ENCODE measurements at places on chromosomes 16 and 17. TPM values are rescaled to one million over a fixed set of nuclear protein-coding genes. Genes with fewer than 3 reads are reported as not detected.
A peak's percentile ranks its signal among the peaks of the same experiment; 100 is the strongest.

GRCh38 chr17:81580481-81580880 is 28.3 kb upstream of the FAAP100 start:
- H3K4me1 ChIP-seq, result peaks cover 5% of the 10 kb centered on the region
- peaks cover 58% of the 10 kb centered on the region for H3K36me3 ChIP-seq
- H3K27me3 ChIP-seq, result no peaks in the 10 kb centered on the region
- no peak overlapping the region for H3K4me3 ChIP-seq

- no peaks in the 10 kb centered on the region for H3K36me3 ChIP-seq
- H3K4me3 ChIP-seq, result no peak overlapping the region
- H3K27me3 ChIP-seq, result no peaks in the 10 kb centered on the region
- peaks cover 18% of the 10 kb centered on the region for H3K4me1 ChIP-seq
- no peak for DNase-seq
Measured at GRCh38 chr16:87320510-87321227, 3.5 kb upstream of the C16orf95 start.

GRCh38 chr16:2236337-2237101 is at the start of gene DNASE1L2:
Gene DNASE1L2 (plus strand): TSS chr16:2236444. CDS start chr16:2236817, 373 bp downstream.
- no peak for DNase-seq
- no peak within 1 kb of the TSS for H3K27ac ChIP-seq
- H3K4me1 ChIP-seq, result peaks cover 21% of the 10 kb centered on the region
- H3K4me3 ChIP-seq, result peak within 1 kb of the TSS; percentile 7

- H3K36me3 ChIP-seq, result no peaks in the 10 kb centered on the region
- no peak overlapping the region for H3K4me3 ChIP-seq
- H3K27me3 ChIP-seq, result no peaks in the 10 kb centered on the region
- H3K27ac ChIP-seq, result no peak overlapping the region
- DNase-seq, result no peak
Measured at GRCh38 chr16:72673118-72673517, 374.8 kb downstream of the ZFHX3 start.

- H3K27ac ChIP-seq, result no peak overlapping the region
- H3K4me3 ChIP-seq, result no peak overlapping the region
- no peaks in the 10 kb centered on the region for H3K4me1 ChIP-seq
- DNase-seq, result peak; percentile 9
Measured at GRCh38 chr17:50261051-50261915, 13.0 kb upstream of the TMEM92 start.

Gene ABCC3
- 239 TPM for total RNA-seq

Gene AANAT
- total RNA-seq, result not detected
